ENCODE measurements at places on chromosomes 4 and X. TPM values are rescaled to one million over a fixed set of nuclear protein-coding genes. Genes with fewer than 3 reads are reported as not detected.

The PRR27 gene
- total RNA-seq, result not detected

The TMEM35A gene
- total RNA-seq, result 11.6 TPM

The HELT gene
- total RNA-seq, result not detected

The INTS12 gene
- total RNA-seq, result 19.0 TPM

- H3K27me3 ChIP-seq, result no peaks in the 10 kb centered on the region
- no peak overlapping the region for H3K27ac ChIP-seq
- no peak overlapping the region for H3K4me3 ChIP-seq
- H3K4me1 ChIP-seq, result no peaks in the 10 kb centered on the region
- DNase-seq, result no peak
- H3K36me3 ChIP-seq, result no peaks in the 10 kb centered on the region
Observed at GRCh38 chr4:78019414-78019813, 37.7 kb upstream of the FRAS1 start.

GRCh38 chr4:167021545-167022155 lies 212.6 kb downstream of the SPOCK3 start:
- no peaks in the 10 kb centered on the region for H3K4me1 ChIP-seq
- no peaks in the 10 kb centered on the region for H3K36me3 ChIP-seq
- no peak overlapping the region for H3K27ac ChIP-seq
- no peaks in the 10 kb centered on the region for H3K27me3 ChIP-seq

- no peak for DNase-seq
- H3K27ac ChIP-seq, result no peak overlapping the region
- H3K27me3 ChIP-seq, result no peaks in the 10 kb centered on the region
- no peaks in the 10 kb centered on the region for H3K36me3 ChIP-seq
- no peak overlapping the region for H3K4me3 ChIP-seq
- H3K4me1 ChIP-seq, result no peaks in the 10 kb centered on the region
Observed at GRCh38 chrX:112997991-112998390, 157.4 kb upstream of the AMOT start.

- no peaks in the 10 kb centered on the region for H3K36me3 ChIP-seq
- no peak overlapping the region for H3K4me3 ChIP-seq
- no peak for DNase-seq
Observed at GRCh38 chrX:103498786-103499185, 20.5 kb downstream of the RAB40A start.

- no peaks in the 10 kb centered on the region for H3K36me3 ChIP-seq
- H3K27me3 ChIP-seq, result no peaks in the 10 kb centered on the region
- H3K4me1 ChIP-seq, result peaks cover 8% of the 10 kb centered on the region
Observed at GRCh38 chr4:98558471-98559169, 99.8 kb downstream of the TSPAN5 start.

DNA sequence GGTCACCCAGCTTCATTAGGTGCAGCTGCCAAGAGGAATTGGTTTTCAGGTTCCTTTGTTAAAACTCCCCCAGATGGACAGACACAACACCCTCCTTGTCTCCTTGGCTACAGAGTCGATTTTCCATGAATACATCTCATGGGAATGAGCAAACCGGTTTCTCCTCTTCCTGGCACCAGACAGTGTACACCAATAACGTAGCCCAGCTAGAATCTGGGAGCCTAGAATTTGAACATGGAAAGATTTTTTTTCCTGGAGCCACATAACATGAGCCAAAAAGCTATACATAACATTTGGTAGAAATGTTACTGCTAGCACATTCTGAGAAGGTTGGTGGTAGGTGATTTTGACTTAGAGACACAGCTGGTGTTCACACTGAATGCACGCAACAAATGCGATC lies 62.9 kb upstream of the SLC34A2 start:
- no peaks in the 10 kb centered on the region for H3K27me3 ChIP-seq
- H3K36me3 ChIP-seq, result no peaks in the 10 kb centered on the region
- no peak for DNase-seq
- H3K27ac ChIP-seq, result no peak overlapping the region
- no peak overlapping the region for H3K4me3 ChIP-seq

DNA sequence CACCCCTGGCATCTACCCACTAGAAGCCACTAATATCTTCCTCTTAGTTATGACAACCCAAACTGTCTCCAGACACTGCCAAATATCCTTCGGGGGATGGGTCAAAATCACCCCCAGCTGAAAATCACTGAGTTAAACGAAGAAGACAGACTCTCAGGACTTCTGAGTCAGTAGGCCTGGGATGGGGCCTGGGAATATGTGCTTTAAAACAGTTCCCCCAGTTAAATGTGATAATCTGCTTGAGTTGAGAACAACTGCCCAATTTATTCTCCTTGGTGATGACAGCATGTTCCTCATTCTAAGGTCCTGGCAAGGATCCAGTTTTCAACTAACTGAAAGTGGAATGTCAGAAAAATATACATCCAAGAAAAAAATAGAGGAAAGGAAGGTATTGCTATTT lies 52.4 kb downstream of the CBLL2 start:
- H3K36me3 ChIP-seq, result no peaks in the 10 kb centered on the region
- no peaks in the 10 kb centered on the region for H3K4me1 ChIP-seq
- H3K27me3 ChIP-seq, result no peaks in the 10 kb centered on the region
- H3K27ac ChIP-seq, result no peak overlapping the region
- H3K4me3 ChIP-seq, result no peak overlapping the region

DNA sequence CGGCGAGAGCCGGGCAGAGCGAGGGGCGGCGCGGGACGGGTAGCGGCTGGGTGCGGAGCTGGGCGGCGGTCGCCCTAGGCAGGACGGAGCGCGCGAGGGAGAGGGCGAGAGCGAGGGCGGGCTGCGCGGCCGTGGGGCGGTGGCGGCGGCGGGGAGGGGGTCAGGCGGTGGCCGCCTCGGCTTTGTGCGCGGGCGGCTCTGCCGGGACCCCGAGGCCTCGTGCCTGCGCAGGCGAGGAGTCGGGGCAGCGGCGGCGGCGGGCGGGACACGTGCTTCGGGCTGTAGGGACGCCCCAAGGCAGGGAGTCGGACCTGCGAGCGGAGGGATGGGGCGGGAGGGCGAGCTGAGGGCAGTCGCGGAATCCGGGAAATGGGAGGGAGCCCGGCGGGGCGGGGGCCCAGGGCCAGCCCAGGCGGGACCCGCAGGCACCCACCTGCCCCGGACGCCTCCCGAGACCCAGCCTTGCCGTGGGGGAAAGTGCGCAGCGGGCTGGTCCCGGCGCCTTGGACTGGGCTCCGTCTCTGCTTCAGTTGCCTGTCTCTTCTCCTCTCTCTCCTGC lies 465 bp downstream of the BMPR1B start:
- H3K27me3 ChIP-seq, result peaks cover 19% of the 10 kb centered on the region
- H3K36me3 ChIP-seq, result no peaks in the 10 kb centered on the region
- peaks cover 2% of the 10 kb centered on the region for H3K4me1 ChIP-seq
- no peak overlapping the region for H3K27ac ChIP-seq

- H3K27ac ChIP-seq, result peak within 1 kb of the TSS; percentile 98
- peak; percentile 82 for DNase-seq
- peaks cover 9% of the 10 kb centered on the region for H3K4me1 ChIP-seq
Observed at GRCh38 chrX:47218280-47218919, at the start of gene CDK16. Gene CDK16, plus strand, starts transcription at chrX:47218681. Its CDS starts 4,877 bp downstream, at chrX:47223558.

DNA sequence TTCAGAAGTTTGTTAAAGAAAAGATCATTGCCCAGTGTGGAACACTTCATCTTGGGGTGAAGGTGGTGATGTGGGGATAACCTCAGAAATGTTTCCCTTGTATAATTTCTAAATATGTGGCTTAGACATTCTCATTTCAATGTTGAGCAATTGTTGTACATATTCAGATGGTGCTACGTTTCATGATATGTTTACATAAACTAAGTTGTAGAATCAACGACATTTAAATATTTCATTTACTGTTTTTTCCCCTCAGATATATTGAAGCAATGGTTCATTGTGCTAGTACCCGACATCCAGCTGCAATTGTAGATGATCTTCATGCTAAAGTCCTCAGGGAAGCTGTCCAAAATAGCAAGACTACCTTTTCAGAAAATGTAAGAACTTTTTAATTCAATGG lies 92.6 kb downstream of the BLTP1 start:
- no peaks in the 10 kb centered on the region for H3K27me3 ChIP-seq
- H3K4me3 ChIP-seq, result no peak overlapping the region
- no peaks in the 10 kb centered on the region for H3K4me1 ChIP-seq
- no peak overlapping the region for H3K27ac ChIP-seq
- peak; percentile 5 for DNase-seq
- H3K36me3 ChIP-seq, result peaks cover 4% of the 10 kb centered on the region

DNA sequence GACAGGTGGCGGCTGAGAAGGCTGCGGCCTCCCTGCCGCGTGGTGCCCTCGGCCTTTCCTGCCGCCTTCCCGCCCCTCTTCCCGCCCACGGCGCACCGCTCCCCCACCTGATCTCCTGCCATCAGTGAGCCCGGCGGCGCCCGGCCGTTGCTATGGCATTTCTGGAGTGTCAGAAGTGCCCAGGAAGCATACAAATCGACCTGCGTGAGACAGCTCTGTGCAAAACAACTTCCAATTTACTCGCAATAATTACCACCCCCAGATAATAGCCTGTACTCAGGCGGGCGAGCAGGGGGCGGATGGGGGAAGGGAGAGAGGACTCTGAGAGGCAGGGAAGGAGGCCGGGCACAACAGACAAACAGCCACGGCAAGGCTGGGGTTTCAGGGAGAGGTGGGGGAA lies 16.6 kb upstream of the ERCC6L start:
- H3K4me3 ChIP-seq, result no peak overlapping the region
- no peaks in the 10 kb centered on the region for H3K36me3 ChIP-seq
- H3K4me1 ChIP-seq, result peaks cover 3% of the 10 kb centered on the region
- H3K27me3 ChIP-seq, result no peaks in the 10 kb centered on the region
- H3K27ac ChIP-seq, result no peak overlapping the region

GRCh38 chr4:184826691-184827270 lies 1.0 kb upstream of the ACSL1 start:
- no peaks in the 10 kb centered on the region for H3K36me3 ChIP-seq
- peak overlapping the region; percentile 65 for H3K4me3 ChIP-seq
- DNase-seq, result no peak
- no peak overlapping the region for H3K27ac ChIP-seq

DNA sequence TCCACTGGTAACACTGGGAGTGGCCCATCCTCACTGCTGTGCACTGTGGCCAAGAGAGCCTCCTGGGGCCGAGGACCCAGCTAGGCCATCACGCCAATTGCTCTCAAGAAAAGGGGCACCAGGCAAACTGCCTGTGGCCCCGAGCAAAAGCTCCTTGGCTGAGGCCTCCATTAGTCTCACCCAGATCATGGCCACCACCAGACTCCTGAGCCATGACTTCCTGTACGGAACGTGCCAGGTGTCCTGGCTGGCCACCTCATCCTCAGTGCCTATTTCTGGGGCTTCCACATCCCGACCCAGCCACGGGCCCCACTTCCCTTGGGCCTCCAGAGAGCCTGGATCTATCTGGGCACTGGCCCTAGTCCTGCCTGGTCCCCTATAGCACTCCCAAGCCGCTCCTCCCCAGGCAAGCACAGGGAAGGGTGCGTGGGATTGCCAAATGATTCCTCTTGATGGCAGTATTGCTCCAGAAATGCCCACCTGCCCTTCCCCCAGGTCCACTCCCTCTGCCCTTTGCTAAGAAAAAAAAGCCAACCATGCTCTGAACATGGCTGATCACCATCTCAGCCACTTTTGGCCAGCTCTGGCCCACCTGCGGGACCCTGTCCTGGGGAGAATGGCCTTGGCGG lies 212.6 kb upstream of the AGTR2 start:
- no peak overlapping the region for H3K4me3 ChIP-seq
- no peaks in the 10 kb centered on the region for H3K36me3 ChIP-seq
- no peaks in the 10 kb centered on the region for H3K27me3 ChIP-seq
- DNase-seq, result no peak
- H3K4me1 ChIP-seq, result no peaks in the 10 kb centered on the region

DNA sequence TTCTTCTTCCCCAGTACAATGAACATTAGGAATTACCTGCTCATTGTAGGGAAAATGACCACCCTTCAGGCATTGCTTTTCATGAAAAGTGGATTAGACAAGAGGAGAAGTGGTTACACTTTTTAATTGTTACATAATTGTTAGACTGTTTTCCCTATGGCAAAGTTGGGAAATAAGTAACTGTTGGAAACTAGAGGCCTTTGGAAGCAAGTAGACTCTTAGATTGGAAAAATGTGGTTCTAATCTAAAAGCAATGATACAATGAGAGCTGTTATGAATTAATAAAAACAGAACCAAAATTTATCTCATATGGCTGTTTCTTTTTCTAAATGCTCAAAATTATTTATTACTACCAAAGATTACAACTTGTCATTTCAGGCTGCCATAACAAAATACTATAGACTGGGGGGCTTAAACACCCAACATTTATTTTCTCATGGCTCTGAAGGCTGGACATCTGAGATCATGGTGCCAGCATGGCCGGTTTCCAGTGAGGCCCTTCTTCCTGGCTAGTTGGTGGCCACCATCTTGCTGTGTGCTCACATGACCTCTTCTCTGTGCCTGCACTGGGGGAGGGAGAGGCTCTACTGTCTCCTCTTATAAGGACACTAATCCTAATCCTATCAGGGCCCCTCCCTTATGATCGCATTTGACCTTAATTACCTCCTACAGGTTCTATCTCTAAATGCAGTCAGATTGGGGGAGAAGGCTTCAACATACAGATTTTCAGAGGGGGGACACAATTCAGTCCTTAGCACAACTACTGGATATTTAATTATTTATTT lies 12.5 kb downstream of the CC2D2A start:
- H3K27me3 ChIP-seq, result no peaks in the 10 kb centered on the region
- H3K36me3 ChIP-seq, result no peaks in the 10 kb centered on the region
- H3K4me3 ChIP-seq, result no peak overlapping the region
- DNase-seq, result no peak

DNA sequence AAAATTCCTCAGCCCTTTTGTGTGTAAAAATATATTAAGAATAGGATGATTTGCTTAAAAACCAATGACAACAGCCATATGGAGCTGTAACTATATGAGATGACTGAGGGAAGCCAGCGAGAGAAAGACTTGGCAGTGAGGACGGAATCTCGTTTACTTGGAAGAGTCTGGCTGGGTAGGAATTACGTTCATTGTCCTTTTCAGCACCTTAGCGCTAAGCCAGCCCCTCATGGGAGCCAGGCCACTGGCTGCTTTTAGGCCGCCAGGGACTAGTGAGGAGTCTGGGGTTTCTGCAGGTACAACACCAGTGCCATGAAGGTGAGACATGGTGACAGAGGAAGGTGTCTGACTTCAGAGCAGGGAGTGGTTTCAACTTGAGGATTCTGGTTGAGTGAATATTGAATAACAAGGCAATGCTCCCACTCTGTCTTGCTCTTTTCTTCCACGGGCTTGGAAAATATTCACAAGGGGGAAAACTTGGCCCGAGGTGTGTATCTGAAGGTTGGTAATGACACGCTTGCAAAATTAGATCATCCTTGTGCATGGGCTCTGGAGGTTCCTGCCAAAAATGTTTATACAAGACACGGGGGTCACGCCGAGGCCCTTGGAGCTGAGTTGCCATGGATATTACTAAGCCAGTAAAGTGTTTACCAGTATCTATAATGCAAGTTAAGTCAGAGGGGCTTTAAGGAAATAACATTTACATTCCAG lies 17.4 kb downstream of the KLF3 start:
- peaks cover 7% of the 10 kb centered on the region for H3K36me3 ChIP-seq
- peak; percentile 82 for DNase-seq
- H3K27me3 ChIP-seq, result no peaks in the 10 kb centered on the region
- H3K4me3 ChIP-seq, result no peak overlapping the region
- peak overlapping the region; percentile 79 for H3K27ac ChIP-seq

GRCh38 chrX:19595043-19595677 lies 79.9 kb upstream of the MAP3K15 start:
- H3K36me3 ChIP-seq, result no peaks in the 10 kb centered on the region
- no peaks in the 10 kb centered on the region for H3K4me1 ChIP-seq
- H3K4me3 ChIP-seq, result no peak overlapping the region
- peak; percentile 31 for DNase-seq
- no peaks in the 10 kb centered on the region for H3K27me3 ChIP-seq

- no peaks in the 10 kb centered on the region for H3K36me3 ChIP-seq
- no peak overlapping the region for H3K4me3 ChIP-seq
- no peaks in the 10 kb centered on the region for H3K27me3 ChIP-seq
- DNase-seq, result no peak
- no peak overlapping the region for H3K27ac ChIP-seq
Observed at GRCh38 chrX:120726294-120726693, 96.4 kb upstream of the C1GALT1C1 start.

- no peaks in the 10 kb centered on the region for H3K36me3 ChIP-seq
- H3K4me1 ChIP-seq, result no peaks in the 10 kb centered on the region
- no peak overlapping the region for H3K27ac ChIP-seq
- H3K27me3 ChIP-seq, result peaks cover 2% of the 10 kb centered on the region
Observed at GRCh38 chrX:100600758-100601157, 16.0 kb downstream of the TNMD start.

Measured in fibroblast of lung (primary cell).